HT1080 (cell line): ENCODE measurements at places on chromosomes 6 and 20. TPM values are rescaled to one million over a fixed set of nuclear protein-coding genes. Genes with fewer than 3 reads are reported as not detected.
A peak's percentile ranks its signal among the peaks of the same experiment; 100 is the strongest.

Gene BPIFB2
- not detected in 2 replicates for total RNA-seq

Gene CFAP61
- total RNA-seq: 0.35 TPM in 1 of 2 replicates, not detected in the other

Gene C20orf144
- total RNA-seq: 0.16 TPM in 1 of 2 replicates, not detected in the other

Gene CLPSL1
- not detected in 2 replicates for total RNA-seq

Gene NR2E1
- total RNA-seq: not detected in 2 replicates

Gene PTCRA
- not detected in 2 replicates for total RNA-seq

Gene EIF6
- 516 and 620 TPM in 2 replicates for total RNA-seq

Gene ANKRD66
- total RNA-seq: not detected in 2 replicates

Gene KCNK5
- total RNA-seq: not detected in 2 replicates

GRCh38 chr6:84779380-84779779, 15.0 kb upstream of the TBX18 start:
- DNase-seq: no peak

DNA sequence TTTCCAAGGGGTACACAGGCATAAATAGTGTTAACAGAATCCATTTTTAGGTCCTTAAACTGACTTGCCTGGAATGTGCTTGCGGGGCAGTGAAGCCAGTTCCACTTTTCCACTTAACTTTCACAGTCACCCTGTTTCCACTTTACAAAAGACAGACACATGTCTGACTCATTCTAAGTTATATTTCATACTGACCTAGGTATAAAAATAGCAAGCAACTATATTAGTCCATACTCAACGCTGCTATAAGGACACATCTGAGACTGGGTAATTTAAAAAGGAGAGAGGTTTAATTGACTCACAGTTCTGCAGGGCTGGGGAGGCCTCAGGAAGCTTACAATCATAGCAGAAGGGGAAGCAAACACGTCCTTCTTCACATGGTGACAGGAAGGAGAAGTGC, 88.2 kb downstream of the MTFR2 start:
- DNase-seq: no peak

GRCh38 chr6:145189836-145190235, 545.5 kb downstream of the EPM2A start:
- no peak for DNase-seq

- DNase-seq: peak; percentile 64
Measured at GRCh38 chr20:56630506-56631317, 1.6 kb downstream of the TFAP2C start.

DNA sequence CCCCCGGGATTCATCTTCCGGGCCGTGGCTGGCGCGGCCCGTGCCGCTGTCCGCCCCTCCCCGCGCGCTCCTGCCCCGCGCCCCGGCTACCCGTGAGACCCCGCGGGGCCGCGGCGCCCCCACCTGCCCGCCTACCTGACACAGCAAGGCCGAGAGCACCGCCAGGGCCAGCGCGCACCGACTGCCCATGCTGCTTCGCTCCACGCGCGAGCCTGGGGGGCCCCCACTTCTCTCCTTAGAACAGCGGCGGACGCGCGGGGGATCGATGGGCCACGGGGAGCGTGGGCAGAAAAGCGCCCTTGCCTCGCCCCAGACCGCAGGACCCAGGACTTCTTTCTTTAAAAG, 955 bp downstream of the DLL1 start:
- no peak for DNase-seq

- no peak for DNase-seq
Measured at GRCh38 chr6:113104951-113105350, 752.2 kb upstream of the MARCKS start.

DNA sequence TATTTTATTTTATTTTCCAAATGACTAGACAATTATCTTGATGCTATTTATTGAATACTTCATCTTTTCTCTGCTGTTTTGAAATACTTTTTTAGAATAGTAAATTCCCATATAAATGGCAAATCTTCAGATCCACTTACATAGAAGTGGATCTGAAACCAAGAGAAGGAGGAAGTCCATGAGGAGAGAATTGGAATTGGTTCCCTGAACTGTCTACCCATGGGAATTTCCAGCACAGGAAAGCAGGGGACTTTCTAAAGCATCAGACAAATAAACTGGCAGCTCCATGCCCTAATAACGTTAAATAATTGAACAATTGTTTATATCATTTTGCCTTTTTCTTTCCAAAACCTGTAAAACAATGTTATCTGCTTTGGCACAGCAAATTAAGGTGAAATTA, 47.1 kb upstream of the PNRC1 start:
- DNase-seq: no peak

- DNase-seq: peak; percentile 96
Measured at GRCh38 chr6:142871910-142872331, 73.1 kb downstream of the HIVEP2 start.

DNA sequence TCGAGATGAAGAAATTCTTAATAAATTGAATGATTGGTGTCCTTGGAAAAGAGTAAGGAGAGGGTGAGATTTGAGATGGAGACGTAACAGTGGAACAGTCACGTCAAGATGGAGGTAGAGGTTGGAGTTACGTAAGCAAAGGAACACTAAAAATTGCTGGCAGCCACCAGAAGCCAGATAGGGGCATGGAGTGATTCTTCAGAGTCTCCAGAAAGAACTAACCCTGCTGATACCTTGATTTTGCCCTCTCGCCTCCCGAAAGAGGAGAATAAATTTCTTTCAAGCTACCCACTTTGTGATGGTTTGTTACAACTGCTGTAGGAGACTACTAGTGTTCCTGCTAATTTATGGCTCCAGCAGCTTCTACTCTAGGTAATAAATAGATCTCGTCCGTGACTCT, 17.6 kb downstream of the CD2AP start:
- no peak for DNase-seq

DNA sequence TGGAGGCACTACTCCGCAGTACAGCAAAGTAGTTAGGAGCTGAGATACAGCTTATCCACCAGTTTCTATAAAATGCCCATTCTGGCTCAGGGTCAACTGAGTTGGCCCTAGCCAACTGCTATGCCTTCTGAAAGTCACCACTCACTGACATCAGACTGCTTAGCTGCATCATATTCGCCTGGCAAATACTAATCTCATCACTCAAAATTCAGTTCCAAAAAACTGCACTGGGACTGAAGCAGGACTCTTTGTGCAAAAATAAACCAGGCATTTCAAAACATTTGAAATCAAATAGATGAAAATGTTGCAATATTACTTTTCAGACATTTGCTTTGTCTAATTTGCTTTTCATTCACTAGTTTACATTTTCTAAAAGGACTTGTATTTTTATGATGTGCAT, 230.0 kb downstream of the ALDH8A1 start:
- DNase-seq: no peak

DNA sequence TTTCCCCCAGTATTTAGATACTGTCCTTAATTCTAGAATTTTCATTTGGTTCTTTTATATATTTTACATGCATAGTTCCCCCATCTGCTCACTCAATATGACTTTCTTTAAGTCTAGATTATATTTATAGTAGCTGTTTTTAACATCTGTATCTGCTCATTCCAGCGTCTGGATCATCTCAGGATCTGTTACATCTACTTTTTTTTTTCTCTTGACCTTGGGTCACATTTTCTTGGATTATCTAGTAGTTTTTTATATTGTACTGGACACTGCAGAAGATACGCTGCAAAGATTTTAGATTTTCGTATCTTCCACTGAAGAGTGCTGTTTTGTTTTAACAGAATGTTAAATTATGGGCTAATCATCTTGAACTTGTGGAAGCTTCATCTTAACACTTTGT, 20.7 kb downstream of the RAB22A start:
- no peak for DNase-seq

GRCh38 chr20:53510262-53510661, 83.4 kb downstream of the ZNF217 start:
- peak; percentile 21 for DNase-seq

GRCh38 chr6:158083455-158084325, 84.4 kb downstream of the SERAC1 start:
- no peak for DNase-seq

- no peak for DNase-seq
Measured at GRCh38 chr20:7226156-7226555, 458.7 kb downstream of the BMP2 start.

GRCh38 chr6:21442874-21443273, 150.7 kb upstream of the SOX4 start:
- DNase-seq: no peak

DNA sequence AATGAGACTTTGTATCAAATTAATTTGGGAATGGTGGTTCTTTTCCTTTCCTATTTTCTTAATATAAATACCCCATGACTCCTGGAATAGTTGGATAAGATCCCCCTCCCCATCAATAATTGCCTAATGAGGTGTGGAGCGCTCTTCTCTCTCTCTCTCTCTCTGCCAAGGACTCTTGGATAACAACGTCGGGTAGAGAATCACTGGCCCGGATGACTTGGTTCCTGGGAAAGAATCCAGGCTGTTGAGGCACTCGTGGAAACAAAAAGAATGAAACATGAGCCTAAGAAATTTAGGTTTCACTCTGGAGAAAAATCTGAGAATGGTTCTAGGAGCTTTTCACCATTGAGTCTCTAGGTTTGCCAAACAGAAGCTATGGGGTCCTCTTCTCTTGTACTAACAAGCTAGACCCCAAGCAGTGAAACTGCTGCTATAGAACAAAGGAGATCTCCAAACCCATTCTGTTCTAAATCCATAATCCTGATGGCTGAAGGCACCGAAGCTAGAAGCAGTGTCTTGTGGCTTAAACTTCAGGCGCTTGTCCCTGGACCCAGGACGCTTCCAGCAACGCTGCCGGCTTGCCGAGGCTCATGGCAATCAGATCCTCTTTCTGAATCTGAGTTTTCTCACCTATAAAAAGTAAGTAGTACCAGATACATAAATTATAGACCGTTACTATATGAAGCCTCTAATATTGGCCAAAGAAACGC, 241.6 kb upstream of the BTBD3 start:
- DNase-seq: no peak

- DNase-seq: no peak
Measured at GRCh38 chr20:34536798-34537394, 20.7 kb downstream of the DYNLRB1 start.

DNA sequence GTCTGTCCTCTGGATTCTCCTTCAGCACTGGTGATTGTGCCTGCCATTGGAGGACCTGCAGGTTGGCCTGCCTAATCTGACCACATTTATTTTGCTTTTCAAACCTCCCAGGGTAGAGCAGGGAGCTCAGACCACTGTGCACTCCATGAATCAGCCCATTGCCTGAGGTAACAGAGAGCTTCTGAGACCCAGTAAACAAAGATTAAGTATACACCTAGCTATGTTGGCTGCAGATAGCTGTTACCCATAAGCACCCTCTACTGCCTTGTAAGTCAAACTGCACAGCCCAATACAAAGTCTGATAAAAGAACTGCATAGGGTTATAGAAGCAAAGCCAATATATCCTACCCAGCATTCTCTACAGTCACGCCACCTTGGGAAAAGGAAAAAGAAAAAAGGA, 338.7 kb downstream of the HTR1B start:
- peak; percentile 23 for DNase-seq

DNA sequence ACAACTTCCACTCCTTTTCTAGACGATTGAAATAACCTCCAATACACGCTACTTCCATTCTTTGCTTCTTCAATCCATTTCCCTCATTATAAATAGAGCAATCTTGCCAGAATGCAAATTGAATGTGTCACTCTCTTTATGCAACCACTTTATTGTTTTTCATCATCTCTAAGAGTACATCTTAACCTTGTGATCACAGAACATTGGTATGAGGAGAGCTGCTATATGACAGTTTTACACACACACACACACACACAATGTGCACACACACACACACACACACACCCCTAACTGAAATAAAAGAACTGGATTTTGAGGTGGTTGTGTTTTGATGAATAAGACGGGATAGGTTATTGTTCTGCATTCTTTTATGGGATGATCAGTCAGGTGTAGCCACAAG, 187.0 kb downstream of the HDGFL1 start:
- DNase-seq: no peak

DNA sequence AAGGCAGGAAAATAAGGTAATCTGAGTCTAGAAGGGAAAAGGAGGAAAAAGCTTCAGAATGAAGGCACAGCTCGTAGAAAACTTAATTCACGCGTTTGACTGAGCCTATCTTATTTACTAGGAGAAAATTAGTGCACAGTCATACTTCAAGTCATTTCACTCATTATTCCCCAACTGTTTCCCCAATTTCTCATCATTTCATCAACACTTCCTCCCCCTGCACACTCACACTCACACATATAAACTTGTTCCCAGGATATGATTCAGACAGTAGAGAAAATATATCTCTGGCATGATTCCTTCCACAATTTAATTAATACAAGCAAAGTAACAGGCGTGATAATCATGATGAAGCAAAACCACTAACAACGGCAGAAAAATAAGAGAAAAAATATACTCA, 94.5 kb upstream of the F13A1 start:
- DNase-seq: no peak

DNA sequence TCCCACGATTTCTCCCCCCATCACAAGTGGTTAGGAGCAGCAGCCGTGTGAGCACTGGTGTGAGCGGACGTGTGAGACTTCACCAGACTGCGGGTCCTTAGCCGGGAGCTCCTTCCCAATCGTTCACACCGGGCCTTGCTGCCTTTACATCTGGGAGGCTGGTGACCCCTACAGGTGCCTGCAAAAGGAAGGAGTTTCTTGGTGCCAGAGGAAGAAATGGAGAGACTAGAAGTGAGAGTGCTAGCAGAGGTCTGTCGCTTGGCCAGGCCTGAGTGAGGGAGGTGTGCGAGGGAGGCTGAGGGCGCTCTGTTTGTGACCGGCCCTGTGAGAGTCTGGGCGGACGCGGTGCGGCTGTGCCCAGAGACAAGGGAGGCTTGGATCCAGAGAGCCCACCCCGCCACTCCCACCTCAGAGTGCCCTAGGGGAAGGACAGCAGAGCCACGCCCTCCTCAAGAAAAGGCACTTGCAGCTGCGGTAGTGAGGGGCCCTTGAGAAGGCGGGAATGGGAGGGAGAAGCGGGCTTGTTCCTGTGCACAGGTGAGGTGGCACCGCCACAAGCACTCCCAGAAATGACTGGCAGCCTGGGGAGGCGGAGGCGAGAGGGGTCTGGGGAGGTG, 10.0 kb upstream of the ARMC2 start:
- no peak for DNase-seq

DNA sequence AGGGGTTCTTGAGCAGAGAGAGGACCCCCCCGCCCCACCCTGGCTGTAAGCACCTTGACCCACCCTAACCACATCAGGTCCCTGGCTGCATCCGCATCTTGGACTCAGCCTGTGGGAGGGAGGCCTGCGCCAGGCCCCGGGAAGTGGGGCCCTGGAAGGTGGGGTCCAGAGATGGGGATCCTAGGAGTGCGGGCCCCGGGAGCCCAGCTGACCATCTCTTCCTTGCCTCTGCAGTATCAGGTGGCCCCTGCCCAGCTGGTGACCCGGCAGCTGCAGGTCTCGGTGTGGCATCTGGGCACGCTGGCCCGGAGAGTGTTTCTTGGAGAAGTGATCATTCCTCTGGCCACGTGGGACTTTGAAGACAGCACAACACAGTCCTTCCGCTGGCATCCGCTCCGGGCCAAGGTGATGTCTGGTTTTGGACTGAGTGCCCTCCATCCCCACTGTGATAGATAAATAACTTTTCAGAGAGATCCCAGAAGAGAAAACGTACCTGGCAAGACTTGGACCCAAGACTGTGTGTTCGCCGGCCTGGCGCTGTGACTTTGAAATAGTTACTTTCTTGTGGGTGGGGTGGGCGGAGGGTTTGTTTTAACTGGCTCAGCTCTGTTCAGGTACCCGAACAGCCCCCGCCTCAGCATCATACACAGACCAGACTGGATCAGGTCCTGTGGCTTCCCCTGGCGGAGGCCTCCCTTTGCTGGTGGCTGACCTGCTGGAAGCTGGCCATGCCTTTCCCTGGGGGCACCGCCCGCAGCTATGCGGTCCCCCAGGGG, 62.0 kb downstream of the EZR start:
- DNase-seq: no peak

GRCh38 chr6:169409742-169410312, 156.2 kb upstream of the THBS2 start:
- DNase-seq: peak; percentile 36

- no peak for DNase-seq
Measured at GRCh38 chr20:61500791-61501321, 248.8 kb downstream of the CDH4 start.

- DNase-seq: no peak
Measured at GRCh38 chr20:60787276-60787675, 464.8 kb upstream of the CDH4 start.
